ENCODE measurements at places on chromosomes 3 and 15.
A peak's percentile ranks its signal among the peaks of the same experiment; 100 is the strongest.

DNA sequence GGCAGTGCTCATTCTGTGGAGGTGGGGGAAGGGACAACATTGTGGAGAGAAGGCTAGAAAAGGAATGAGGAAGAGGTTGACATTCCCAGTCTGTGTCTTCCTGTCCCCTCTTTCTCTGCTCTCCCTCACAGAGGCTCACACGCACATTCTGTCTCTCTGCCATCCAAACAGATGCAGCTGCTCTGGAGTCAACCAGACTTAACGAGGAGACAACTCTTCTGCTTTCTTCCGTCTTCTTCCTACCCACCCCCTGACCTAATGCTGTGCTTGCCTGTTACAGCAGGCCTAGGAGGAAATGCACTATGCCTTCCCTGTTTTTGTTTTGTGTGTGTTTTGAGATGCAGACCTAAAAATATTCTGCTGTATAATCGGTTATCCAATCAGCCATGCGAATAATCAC, 121.9 kb downstream of the CACNA1D start:
- DNase-seq: no peak

DNA sequence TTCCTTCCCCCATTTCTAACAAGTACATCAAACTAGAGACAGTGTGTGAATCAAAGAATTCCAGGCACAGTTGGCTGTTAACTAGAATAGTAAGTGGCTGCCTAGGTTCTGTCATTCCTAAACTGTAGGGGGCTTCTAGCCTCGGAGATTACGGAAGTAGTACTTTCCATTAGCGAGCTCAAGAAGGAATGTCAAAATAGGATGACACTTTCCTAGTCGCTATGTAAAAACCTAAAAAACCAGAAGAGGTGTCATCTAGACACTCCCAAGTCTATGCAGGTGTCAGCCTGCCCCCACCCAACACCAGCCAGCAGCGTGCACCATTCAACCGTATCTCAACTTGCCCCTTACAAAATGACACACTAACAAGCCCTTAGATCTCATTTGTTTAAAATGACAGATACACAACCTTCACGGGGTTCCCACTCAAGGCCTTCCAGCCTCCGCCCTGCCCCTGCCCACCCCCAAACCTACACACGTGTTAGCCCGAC, 874 bp downstream of the INO80 start:
- peak; percentile 46 for DNase-seq

DNA sequence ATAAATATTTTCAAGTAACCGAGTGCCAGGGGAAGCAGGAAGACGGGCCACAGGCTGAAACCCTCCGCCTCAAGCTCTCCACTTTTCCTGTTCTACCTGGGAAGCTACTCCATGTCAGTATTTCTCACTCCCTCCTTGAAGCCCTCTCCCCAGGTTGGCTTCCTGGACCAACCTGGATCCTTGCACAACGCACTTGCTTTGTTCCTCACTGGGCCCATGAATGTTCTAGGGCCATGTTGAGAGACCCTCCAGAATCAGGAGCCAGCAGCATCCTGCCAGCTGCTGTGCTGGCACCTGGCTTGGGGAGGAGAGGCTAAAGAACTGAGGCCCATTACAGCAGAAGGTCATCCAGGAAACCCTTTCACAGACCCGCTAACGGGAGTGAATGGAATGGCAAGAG, 79.3 kb upstream of the SNRPA1 start:
- no peak for DNase-seq

GRCh38 chr3:128398586-128398985, 68.1 kb downstream of the DNAJB8 start:
- no peak for DNase-seq

DNA sequence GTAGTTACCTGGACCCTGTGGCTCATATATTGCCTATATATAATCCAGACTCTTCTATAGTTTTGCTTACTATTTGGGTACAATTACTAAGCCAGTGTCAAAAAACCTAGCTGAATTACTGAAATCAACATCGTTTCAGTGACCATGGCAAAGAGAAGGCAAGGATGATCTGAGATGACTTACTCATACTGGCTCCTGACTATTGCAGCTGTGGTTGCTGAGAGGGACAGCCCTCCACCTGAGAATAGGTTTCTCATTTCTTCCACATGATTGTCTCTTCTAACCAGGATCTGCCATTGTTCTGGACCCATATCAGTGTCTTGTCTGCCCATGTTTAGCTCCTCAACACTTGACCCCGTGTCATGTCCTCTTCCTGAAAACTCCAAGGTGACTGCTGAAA, 30.2 kb downstream of the CASR start:
- no peak for DNase-seq

DNA sequence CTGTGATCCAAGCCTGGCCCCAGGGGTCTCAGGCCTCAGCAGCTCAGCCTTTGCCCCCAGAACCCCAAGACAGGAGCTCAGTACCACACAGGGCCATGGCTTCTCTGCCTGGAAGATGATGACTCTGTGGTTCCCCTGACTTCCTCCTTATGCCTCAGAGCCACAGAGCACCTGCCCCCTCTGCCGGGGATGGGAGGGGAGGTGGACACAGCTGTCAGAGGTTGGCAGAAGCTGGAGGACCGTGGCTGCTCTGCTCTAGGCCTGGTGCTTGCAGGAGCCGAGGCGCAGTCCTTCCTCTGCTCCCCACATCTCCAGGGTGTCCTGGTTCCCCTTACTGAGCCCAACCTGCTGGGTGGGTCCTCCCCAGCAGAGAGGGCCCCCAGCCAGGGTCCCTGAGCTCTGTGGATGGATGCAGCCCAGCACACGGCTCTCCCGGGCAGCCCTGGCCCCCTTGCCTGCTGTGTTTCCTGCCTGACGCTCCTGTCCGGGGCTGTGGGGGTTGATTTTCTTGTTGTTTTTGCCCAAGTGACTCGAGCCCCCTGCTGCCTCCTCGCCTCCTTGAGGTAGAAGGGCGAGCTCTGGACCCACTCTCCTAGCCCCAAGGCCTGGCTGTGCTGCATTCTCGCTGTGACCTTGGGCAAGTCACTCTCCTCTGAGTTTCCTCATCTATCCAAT, 36.6 kb downstream of the PSTPIP1 start:
- no peak for DNase-seq

DNA sequence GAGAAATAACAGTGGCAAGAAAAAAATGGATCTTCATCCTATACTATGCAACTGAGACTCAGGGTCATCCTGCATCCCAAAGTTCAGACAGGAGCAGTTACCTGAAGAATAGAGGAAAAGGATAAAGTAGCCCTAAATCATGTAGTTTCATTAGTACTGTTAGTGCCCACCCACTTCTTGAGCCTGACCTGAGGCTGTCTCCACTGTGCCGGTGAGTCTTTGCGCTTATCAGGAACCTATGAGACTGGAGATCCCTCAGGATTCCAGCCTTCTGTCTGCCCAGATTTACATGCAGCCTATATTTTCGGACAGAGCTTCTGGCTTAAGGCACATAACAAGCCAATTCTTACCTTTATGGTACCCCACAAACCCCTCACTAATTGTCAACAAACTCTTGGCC, 791.6 kb downstream of the ROBO1 start:
- DNase-seq: no peak

- DNase-seq: no peak
These were observed 31.1 kb upstream of the ANXA2 start for GRCh38 chr15:60428935-60429334.

Data from trophoblast cell (in vitro differentiated cells and primary cell).